Stimulated activated CD4-positive, alpha-beta T cell treated with anti-CD3 and anti-CD28 coated beads, Interleukin-12 subunit alpha, Interleukin-12 subunit beta, amount 100 ng/mL, for 4 hours (primary cell): ENCODE measurements at places on chromosomes 1 and 21.

- no peak for DNase-seq
Measured at GRCh38 chr1:42358791-42359190, 21.8 kb upstream of the RIMKLA start.

DNA sequence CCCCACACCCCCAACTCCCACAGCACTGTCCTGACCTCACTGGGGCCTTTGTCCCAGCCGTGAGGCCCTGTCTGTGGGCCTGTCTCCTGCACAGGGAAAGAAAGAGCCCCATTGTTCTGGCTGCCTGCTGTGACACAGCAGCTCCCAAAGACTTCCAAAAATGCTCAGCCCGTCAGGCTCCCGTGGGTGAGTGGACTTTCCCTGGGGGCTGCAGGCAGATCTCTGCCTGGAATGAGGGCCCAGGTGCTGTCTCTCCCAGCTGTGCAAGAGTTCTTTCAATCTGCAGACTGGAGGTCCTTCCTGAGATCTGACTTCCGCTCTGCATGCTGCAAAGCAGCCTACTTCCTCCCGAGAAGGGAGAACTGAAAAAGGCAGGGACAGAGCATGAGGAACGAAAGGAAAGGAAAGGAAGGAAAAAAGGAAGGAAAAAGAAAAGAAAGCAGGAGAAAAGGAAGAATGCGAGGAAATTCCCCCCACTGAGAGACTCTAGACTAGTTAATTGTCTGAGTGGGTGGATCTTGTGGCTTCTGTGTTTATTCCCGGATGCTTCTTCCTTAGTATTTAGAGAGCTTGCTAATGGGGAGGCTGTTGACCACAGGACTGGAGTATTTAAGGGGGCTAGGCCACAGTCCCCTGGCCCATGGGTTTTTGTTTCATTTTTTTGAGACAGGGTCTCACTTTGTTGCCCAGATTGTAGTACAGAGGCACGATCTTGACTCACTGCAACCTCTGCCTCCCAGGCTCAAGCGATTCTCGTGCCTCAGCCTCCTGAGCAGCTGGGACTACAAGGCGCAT, 15.0 kb downstream of the NES start:
- DNase-seq, result no peak

DNA sequence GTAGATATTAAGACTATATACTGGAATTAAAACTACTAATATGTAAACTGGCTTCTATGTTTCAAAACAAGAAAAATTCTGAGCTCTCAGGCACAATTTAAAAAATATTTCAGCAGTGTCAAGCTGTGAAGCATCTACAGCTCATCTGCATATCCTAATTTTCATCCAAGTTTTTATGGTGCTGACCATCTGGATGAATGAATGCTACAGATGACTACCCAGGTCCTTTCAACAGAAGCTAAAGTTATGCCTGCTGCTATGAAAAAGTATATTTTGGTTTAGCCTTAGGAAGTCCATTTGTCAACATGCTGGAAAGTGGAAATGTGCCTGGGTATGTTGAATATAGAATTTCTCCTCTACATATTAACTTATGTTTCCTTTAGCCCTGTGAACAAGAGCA, 206.9 kb downstream of the NEGR1 start:
- no peak for DNase-seq

DNA sequence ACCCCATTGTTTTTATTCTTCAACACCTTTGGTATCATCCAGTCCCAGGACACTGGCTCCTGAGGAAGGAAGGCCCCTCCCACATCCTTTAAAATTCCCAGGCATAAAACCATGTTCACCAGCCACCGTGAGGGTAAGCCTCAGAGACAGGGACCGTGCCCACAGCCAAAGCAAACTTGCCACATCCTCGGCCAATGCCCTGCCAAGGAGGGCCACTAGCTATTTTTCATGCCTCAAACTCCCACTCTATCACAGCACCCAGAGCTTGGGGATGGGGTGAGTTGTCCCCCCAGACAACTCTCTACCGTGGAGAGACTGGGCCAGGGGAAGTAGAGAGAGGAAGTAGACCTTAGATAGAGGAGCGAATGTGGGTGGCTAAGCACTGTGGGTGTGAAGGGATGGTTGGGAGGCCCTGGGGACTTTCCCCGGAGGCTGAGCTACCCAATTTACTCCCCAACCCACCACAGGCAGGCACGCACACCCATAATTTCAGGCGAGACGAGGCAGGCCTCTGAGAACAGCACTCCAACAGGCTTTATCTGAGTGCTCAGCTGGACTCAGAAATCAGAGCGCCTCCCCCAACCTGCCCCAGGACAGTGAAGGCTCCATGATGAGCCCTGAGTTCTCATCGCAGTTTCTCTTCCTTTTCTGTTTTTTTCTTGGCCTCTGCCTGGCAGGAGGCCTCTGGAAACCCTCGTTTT, 15.9 kb upstream of the BTG2 start:
- DNase-seq, result peak; percentile 80

DNA sequence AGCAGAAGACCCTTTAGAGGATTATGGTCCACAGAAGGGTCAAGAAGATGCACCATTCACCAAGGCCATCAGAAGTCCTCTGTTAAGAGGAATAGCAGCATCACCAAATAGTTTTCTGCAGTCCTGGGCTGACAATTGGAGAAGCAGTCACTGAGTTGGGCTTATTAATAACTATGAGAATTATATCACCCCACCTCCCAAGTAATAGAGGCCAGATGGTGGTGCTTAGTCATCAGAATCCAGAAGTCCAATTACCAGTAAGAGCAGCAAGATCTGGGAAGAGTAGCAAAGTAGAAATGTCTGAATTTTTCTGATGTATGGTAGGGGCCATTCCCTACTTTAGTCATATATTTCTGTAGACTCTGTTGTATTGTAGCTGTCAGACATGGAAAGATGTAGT, 6.1 kb upstream of the PSMA5 start:
- no peak for DNase-seq

DNA sequence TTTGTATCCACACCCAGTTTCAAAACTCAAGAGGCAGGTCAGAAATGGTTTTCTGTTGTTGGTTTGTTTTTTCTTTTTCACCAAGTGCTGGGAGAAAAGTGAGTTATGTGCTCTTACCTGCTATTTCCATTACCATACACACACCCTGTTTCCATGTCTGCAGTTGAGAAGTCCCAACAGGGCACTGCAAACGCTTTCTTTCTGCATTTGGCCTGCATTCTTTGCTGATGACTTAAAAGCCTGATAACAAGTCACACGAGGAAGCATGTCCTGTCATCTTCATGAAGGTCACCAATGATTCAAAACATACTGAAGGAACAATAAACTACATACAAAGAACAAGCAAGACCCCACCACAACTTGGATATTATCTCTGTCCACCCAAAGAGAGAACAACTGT, 24.8 kb upstream of the KCNE1 start:
- DNase-seq, result no peak

DNA sequence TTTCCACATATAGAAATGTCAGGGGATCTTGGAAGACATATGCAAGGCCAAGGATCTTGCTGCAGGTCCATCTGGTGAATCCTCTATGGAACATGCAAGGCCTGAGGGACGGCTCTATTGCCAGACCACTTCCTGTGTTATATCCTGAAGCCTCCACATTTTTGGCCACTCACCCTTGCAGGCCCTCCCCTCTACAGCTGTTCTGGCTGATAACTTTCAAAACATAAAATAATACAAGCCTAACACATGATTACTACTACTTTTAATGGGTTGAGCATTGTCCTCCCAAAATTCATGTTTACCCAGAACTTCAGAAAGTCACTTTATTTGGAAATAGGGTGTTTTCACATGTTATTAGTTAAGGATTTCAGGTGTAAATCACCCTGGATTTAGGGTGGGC, 18.5 kb upstream of the LYPLAL1 start:
- no peak for DNase-seq

GRCh38 chr1:153968408-153968807, 706 bp downstream of the CREB3L4 start:
- no peak for DNase-seq

GRCh38 chr21:29511096-29511495, 212.4 kb downstream of the BACH1 start:
- DNase-seq, result no peak

GRCh38 chr1:26785611-26786436, 1.9 kb upstream of the PIGV start:
- DNase-seq, result no peak

- no peak for DNase-seq
Measured at GRCh38 chr1:54105080-54105479, 47.7 kb downstream of the CDCP2 start.

DNA sequence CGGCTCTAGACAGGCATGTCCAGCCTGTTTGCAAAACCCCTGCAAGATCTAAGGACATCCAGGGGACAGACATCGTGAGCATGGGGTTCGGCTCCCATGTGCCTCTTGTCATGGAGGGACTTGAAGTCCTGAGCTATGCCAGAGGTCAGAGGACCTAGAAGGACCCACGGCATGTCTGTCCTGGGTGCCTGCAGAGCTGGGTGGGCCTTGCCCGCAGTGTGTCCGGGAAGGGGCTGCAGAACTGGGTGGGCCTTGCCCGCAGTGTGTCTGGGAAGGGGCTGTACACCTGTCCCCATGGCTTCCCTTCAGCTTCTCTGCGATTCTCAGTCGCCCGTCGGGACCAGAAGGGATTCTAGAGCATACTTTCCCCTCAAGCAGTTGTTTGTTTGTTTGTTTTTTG, 20.0 kb upstream of the TRAPPC10 start:
- no peak for DNase-seq

DNA sequence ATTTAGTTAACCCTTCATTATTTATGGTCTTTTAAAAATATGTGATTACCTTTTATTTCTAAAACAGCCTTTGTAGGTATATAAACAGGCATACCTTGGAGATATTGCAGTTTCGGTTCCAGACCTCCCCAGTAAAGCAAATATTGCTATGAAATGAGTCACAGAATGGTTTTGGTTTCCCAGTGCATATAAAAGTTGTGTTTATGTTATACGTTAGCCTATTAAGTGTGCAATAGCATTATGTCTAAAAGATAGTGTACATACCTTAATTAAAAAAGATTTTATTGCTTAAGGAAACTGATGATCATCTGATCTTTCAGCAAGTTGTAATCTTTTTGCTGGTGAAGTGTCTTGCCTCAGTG, 44.1 kb downstream of the XCL2 start:
- DNase-seq, result no peak

- DNase-seq, result no peak
Measured at GRCh38 chr1:229086686-229087085, 184.2 kb upstream of the RAB4A start.

DNA sequence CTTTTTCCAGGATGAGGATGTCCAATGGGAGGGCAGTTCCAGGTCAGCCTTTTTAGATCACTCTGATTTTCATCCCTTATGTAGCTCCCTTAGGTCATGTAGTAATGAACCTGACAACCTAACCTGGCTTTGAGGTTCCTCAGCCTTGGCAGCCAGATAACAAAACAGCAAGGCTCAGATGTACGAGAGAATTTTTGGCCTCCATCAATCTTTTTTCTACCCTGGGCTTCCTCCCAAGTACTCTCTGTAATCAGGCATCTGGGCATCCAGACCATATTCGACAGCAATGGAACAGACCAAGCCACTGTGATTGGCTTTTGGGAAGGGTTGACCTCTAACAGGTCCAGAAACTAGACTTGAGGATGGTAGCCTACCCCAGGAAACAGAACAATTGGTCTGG, 38.6 kb downstream of the KCNH1 start:
- no peak for DNase-seq

DNA sequence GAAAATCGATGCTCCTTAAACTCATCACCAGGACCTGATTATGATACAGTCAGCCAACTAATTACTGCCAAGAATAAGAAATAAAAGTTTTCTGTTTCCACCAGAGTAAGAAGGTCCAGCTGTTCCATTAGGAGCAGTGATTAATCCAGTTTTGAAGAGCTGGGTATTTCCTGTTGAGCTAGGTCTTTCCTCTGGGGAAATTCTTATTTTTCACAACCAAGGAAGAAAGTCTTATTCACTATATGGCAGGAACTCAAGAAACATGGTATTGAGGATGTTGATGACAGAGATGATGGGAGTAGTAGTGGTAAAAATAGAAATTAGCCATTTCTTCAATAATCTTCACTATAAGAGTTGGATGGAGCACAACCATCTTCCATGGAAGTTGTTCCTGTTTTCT, 374.6 kb upstream of the RUNX1 start:
- no peak for DNase-seq

- no peak for DNase-seq
Measured at GRCh38 chr1:45412899-45413298, 72.7 kb upstream of the MUTYH start.

GRCh38 chr1:1183833-1184775, 10.4 kb downstream of the TTLL10 start:
- no peak for DNase-seq

GRCh38 chr21:20445971-20446370, 552.2 kb upstream of the NCAM2 start:
- DNase-seq, result no peak

DNA sequence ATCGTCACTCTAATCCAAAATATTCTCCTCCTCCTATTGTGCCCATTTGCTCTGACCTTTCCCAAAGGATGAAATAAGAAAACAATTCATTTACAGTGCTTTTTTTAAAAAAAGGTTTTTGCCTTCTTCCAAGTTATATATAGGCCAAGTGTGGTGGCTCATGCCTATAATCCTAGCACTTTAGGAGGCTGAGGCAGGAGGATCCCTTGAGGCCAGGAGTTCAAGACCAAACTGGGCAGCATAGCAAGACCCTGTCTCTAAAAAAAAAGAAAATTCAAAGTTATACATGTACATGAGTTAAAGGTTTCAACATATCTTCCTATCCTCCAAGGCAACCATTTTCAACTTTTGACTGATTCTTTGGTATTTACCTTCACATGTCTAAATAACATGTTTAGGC, 10.1 kb upstream of the USP1 start:
- DNase-seq, result no peak

GRCh38 chr1:182598296-182598695, 5.9 kb downstream of the RGS16 start:
- no peak for DNase-seq

- DNase-seq, result no peak
Measured at GRCh38 chr1:159881622-159882526, 18.1 kb downstream of the CFAP45 start.

DNA sequence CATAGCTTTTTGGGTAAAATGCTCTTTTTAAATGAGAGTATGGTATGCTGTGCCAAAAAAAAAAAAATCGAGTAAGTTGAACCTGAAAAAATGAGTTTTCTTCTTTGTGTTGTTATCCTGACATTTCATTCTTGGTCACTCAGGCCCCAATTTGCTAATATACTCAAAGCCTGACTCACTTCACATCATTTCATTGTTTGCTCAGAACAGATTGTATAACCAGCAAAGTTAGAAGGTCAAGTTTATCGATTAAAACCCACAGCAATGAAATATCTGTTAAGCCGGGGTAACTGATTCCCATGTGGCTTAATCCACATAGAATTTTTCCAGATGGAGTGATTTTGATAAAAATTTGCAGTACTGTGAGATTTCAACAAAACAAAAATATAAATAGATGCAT, 363.7 kb downstream of the NEGR1 start:
- no peak for DNase-seq

DNA sequence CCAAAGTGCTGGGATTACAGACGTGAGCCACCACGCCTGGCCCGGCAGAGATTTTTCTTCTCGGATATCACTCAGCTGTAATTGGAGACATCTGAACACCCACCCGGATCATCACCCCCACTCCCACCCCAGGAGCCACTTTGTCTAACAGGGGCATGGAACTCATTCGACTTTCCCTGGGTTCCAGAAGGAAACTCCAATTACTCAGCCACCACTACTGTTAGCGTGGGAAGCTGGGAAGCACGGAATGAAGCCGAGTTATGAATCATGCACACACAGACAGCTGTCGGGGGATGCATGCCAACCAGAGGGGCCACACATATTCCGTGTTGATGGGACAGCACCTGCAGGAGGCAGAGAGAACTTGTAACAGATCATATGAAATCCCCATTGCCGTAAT, 85.2 kb downstream of the HLCS start:
- DNase-seq, result no peak
